ENCODE measurements at places on chromosomes 6 and 20.

- no peak for DNase-seq
Observed at GRCh38 chr20:37452236-37452635, 68.8 kb upstream of the NNAT start.

- DNase-seq, result no peak
Observed at GRCh38 chr6:67880939-67881705, 754.0 kb upstream of the ADGRB3 start.

DNA sequence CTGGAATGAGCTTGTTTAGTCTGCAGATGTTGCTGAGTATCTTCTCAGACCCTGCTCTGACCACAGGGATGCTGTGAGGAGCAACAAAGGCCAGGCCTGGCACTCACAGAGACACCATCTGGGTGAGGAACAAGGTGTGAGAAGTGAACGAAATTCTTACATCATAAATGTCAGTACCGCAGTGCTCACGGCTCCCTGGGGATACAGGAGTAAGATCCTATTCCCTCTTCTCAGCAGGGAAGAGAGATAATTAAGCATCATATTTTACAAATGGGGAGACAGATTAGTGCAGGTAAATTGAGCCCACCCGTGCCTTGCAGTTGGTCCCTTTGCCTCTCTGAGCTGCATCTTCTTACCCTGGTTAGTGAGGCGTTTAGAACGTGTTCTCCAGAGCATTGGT is 106.2 kb downstream of the DTD1 start:
- DNase-seq, result no peak

GRCh38 chr6:52482903-52483670 is 62.9 kb downstream of the EFHC1 start:
- no peak for DNase-seq

GRCh38 chr6:111715321-111715720 is 109.6 kb upstream of the TRAF3IP2 start:
- DNase-seq, result no peak

DNA sequence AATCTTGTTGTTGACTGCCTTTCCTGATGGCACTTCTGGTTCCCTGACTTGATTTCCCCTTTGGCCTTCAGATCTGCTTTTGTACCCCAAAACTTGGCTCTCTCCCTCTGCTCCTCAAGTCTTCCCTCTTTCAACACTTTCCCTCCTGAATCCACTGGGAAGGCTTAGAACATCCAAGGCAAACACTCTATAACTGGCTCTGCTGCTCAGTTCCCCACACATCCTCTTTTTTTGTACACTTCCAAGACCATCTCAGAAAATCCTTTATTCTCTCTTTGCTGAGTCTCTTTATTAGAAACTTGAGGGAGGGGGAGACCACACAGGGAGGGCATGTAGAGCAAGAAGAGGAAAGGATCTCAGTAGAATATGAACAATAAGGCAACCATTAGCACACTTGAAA is 354.1 kb downstream of the KIF16B start:
- DNase-seq, result no peak

DNA sequence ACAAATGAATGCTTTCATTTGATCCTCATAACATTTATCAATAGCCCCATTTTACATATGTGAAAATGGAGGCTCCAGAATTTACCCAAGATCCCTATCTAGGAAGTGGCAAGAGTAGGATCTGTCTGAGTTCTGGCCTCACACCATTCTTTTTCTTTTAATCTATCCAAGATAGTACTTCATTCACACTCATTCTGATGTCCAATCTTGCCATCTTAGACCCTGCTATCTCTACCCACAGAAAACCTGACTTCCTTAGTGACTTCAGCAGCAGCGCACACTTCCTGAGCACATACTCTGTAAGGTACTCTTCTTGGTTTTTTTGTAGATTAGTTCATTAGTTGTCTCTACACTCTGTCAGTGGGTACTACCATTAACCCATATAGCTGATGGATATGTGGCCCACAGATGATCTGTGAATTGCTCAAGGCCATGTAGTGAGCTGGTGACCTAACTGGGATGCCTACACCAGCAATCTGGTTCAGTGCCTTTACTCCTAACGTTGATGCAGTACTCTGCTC is 36.3 kb downstream of the COX4I2 start:
- no peak for DNase-seq

DNA sequence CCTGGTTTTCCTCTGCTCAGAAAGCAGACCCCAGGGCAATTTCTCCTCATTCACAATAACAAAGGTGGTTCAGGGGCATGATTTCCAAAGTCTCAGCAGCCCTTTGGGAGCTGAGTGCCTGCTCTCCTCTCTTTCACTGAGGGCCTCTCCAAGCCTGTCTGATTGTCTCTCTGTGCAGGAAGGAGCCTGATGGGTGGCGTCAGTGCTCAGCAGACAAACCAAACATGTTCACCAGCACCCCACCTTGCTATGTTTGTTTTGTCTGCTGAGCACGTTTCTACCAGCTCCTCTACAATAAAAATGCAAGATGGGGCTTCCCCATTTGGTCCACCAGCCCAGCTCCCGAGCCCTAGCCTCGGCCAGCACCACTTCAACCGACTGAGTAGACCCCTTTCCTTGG is 25.4 kb upstream of the TCP11 start:
- no peak for DNase-seq

- DNase-seq, result no peak
Observed at GRCh38 chr6:499617-500016, 108.1 kb downstream of the IRF4 start.

- DNase-seq, result peak; percentile 5
Observed at GRCh38 chr20:46523696-46524328, 10.5 kb upstream of the ZNF334 start.

DNA sequence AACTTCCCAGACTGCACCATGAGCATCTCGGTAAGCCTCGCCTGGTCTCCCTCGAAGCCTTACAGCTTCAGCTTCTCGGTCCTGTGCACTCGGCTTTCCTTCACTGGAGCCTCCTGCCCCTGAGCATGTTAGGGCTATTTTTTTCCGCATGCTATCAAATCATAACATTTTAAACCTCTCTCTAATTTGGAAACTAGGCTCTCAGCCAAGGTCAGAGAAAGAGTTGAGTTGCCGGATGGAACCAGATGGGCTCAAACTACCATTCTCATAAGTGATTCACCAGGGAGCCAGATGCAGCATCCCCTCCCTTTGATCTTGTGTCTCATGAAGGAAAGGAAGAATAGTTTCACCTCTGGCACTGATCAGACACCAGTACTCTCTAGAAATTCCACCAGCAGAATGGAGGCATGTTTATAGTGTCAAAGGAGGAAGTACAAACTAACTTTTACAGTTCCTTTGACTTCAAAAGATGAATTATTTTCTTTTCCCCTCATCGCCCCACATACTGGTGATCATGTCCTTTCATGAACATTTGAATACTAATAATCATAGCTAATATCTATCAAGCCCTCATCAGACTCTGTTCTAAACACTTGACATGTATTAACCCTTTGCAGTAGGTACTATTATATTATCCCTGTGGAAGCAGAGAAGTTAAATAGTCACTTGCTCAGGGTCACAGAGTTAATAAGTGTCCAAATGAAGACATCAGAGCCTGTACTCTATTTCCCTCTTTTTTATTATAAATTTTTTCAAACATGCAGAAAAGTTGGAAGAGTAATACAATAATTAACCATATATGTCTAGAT is 46.7 kb downstream of the MAP1LC3A start:
- DNase-seq, result peak; percentile 68

DNA sequence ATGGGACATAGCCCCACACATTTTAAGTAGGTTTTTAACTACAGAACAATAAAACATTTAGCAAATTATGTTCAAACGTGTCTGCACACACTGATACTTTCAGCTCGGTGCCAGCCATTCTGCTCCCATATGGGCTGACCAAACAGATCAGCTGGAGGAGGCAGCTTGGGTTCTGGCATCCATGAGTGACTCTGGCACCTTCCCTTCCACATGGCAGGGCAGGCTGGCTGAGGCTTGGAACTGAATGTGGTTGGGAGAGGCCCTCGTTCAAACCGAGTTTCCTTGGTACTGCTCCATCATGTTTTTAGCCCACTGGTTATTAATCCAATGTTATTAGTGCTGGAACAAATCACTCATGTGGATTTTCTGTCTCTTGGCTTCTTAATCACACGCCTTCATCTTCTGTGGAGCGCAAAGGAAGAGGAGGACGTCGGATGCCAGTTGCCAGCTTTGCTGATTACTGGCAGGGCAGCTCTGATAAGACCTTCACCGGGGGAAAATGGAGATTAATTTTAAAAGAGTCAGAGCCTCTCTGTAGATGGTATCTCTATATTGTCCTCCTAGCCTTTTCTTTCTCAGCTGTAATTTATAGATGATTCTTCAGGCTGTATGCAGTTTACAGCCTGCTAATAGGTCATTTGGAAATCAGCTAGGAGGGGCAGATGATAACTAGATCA is 93.1 kb upstream of the TIAM2 start:
- no peak for DNase-seq

DNA sequence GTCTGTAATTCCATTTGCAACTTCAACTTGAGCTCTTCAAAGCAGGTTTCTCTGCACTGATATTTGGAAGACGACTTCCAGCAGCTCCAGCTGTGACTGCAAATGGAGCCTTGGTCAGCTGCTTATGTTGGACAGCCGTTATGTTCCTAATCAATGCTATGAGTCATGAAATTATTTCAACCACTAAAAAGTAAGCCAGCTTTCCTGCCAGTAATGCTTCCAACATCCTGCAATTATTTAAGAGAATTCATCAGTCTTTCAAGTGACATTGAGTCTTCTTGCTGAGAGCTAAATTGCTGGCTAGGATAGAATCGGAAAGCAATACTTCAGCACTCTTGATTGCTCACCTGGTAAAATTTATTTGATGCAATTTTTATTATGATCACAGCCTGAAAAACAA is 375.7 kb downstream of the MMUT start:
- DNase-seq, result no peak

GRCh38 chr6:111777357-111777756 is 95.9 kb downstream of the FYN start:
- no peak for DNase-seq

DNA sequence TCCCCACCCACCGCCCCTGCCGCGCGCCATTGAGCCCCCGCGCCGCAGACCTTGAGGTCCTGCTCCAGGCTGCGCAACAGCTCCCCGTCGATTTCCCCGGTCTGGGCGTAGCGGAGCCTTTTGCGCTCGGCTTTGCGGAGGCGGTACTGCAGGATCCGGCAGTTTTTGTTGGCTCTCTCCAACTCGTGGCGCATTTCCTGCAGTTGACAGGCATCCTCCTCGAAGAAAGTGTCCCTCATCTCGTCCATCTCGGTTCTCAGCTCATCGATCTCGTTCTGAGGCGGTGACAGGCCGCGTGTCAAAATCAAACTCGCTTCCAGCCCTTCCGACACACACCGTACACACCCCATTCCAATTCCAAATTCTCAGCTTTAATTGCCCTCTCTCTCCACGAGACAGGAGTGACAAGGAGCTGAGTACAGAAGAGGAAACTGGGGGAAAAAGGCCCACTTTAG is 4.3 kb downstream of the MTCL3 start:
- DNase-seq, result peak; percentile 55

GRCh38 chr6:13654496-13654895 is 39.4 kb downstream of the NOL7 start:
- no peak for DNase-seq

GRCh38 chr6:116596815-116597214 is 19.5 kb upstream of the RSPH4A start:
- DNase-seq, result peak; percentile 9

DNA sequence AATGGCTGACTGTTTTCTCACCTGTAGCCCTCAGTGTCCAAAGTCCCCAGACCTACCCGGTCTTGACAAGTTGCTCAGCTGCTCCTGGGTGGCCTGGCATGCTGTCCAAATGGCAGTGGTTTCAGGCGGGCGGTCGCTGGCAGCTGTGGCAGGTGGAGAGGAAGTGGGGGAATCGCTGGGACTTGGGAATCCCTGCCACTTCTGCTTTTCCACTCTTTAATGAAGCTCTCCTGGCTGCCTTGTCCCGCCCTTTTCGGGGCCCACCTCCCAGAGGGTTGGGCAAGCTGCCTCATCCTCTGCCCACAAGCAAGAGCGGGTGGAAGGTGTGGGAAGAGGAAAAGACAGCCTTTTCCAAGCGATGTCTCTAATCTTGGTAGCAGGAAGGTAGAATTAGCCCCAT is at the start of gene OCSTAMP:
Gene OCSTAMP (minus strand): TSS at position 194 of the 400 bp plus-strand sequence. CDS start 94 bp downstream, at position 100.
- DNase-seq, result no peak

DNA sequence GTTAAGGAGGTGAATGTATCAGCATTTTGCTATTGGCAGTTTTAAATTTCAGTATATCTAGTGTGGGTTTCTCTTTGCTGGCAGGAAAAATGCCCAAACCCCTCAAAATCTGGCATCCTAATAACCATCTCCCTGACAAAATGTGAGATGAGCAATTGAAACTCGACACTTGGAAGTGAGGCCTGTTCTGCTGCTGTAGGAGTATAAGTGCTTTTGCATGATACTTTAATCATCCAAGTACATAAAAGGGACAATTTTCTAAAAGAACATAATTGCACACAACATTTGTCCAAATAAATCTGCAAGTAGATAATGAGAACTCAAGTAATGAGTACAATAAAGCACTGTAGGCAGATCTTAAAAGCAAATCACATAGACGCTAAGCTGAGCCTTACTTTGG is 36.5 kb downstream of the LAMP5 start:
- no peak for DNase-seq

DNA sequence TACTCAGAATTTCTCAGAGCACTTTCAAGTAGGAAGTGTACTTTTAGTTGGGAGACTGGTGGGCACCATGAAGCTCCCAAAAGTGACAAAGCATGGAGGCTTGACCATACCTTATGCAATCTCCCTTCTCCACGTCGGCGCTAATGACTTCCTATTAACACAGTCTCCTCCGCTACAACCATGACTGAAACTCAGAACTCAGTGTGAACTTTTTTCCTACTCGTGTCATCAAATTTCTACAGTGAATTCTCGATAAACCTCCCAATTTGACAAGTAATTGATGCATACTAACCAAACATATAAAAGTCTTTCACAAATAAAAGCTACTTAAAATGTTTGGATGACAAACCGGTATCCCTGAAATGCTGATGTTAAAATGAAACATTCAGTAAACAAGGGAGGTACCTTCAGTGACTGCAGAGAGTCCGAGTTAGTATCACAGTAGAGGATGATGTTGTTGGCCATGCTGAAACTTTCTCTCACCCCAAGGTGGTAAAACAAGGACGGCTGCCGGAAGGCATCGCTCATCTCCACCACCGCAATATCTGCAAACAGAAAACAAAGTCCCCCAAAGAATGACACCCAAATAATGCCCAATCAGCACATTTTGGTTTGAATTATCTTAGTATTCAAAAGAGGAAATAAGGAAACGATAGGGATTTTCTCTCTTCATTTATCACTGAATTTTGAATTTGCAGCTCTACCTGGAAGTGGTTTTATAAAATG is 72.1 kb downstream of the MAP3K5 start:
- no peak for DNase-seq

DNA sequence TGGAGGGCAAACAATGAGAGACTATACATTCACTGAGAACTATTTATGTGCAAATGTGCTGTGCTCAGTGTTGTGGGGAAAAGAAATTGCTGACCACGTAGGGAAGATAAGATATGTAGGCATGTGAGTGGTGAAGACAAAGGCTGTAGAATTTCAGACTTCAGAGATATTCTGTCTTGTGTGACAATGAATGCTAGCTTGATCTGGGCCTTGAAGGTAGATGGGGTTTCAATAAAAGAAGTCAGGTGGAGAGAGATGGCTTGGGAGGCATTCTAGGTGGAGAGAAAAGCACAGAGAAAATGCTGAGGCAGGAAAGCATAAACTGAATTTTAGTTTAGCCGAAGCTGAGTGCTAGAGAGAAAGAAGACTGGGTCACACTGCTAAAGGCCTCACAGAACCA is 56.8 kb upstream of the EEF1A1 start:
- DNase-seq, result no peak

Measured in AG10803 (cell line).